GM10248 (cell line): ENCODE measurements at places on chromosomes 11 and 22.

DNA sequence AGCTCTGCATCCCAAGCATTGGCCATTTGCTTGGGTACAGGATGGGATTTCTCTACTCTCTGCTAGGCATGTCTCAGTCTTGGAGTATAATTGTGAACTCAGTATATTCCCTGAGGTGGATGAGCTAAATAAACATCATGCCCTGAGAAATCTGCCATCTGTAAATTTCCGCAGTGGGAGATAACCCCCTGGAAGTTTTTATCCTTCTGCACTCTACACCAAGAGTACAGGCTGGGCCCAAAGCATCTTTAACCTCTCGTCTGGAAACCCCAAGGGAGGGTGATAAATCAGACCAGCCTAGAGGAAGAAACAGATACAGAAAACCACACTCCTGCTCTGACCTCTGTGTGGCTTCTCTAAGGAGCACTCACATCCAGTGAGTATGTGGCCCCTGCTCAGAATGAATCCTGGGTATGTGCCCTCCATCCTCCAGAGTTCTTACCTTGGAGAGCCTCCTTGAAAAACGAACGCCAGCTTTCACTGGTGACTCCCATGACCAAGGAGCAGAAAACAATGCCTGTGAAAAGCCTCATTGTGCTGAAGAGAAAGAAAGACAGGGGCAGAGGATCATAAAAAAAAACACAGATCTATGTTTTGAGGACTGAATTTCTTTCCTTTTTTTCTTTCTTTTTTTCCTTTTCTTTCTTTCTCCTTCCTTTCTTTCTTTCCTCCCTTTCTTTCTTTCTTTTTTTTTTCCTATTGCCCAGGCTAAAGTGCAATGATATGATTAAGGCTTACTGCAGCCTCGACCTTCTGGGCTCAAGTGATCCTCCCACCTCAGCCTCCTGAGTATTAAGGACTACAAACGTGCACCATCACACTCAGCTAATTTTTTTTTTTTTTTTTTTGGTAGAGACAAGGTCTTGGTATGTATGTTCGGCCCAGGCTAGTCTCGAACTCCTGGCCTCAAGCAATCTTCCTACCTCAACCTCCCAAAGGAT lies 938 bp downstream of the SAA4 start:
- no peak for DNase-seq

GRCh38 chr11:15826826-15827225 lies 529.5 kb downstream of the SOX6 start:
- DNase-seq: peak; percentile 21

- no peak for DNase-seq
These were observed 157.1 kb downstream of the FBXO7 start for GRCh38 chr22:32631507-32632255.

DNA sequence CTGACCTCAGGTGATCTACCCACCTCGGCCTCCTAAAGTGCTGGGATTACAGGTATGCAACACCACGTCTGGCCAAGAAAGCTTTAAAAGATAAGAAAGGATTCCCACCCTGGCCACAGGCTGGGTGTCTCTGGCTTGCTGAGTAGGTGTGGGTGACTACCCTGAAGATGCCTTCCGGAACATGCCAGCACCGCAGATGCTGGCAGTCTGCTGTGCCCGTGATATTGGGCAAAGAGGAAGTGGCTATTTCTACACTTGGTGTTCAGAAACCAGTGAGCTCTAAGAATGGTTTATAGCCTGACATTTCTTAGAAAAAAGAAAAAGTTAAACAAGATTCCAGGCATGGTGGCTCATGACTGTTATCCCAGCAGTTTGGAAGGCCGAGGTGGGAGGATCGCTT lies 6.1 kb downstream of the MRPL11 start:
- no peak for DNase-seq

DNA sequence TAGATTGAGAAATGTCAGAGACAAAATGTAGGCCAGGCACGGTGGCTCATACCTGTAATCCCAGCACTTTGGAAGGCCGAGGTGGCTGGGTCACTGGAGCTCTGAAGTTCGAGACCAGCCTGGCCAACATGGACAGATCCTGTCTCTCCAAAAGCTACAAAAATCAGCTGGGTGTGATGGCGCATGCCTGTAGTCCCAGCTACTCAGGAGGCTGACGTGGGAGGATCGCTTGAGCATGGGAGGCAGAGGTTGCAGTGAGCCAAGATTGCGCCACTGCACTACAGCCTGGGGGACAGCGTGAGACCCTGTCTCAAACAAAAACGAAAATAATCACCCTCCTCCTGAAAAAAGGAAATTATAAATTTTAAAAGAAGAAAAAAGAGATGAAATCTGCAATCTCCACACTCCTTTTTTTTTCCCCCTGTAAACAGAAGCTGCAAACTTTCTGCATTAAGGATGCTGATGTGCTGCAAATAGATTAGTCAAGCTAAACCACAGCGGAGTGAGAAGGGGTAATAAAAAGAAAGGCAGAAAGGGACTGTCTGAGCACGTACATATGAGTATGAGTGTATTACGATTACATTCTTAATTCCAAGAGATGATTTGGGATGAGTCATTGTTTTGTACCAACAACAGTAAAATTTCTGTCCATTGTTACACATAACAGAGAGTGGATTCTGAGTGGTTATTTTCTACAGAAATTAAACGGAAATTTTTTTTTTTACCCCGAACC lies 87.3 kb downstream of the SIK3 start:
- no peak for DNase-seq

DNA sequence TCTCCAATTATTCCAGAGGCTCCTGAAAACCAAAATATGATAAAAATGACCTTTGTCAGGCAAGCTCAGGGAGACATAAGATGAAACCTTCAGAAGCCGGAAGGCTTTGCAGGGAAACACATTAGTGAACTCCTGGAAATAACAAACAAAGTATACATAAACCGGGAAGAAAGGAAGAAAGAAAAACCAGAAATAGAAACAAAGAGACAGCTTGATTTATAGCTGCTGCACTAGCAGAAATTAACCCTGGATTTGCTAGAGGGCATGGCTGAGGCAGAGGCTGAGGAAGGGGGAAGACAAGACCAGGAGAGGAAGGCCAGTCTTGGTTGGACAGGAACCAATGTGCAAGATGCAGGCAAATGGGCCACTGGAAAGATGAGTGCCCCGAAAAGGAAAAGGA lies 33.3 kb downstream of the SLC22A25 start:
- no peak for DNase-seq

DNA sequence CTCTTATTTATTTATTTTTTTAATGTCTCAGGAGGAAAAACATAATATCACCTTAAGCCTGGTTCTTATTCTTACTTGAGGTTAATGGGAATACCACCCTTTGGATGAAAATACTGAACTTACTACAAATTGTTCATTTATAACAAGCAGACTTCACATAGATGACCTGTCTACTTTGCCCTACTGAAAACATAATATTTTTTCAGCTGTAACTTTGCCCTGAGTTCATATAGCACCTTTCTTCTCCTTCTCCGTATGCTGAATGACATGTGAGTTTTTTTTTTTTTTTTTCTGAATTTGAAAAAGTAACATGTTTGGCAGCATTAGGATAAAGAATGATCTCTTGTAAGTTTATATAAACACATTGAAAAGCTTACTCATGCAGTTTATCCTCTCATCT lies 186.8 kb downstream of the TMEM135 start:
- DNase-seq: no peak

GRCh38 chr11:69259096-69259495 lies 34.9 kb upstream of the MYEOV start:
- no peak for DNase-seq

- peak; percentile 20 for DNase-seq
These were observed 151.7 kb downstream of the UVRAG start for GRCh38 chr11:75966537-75967287.

GRCh38 chr11:85589373-85589772 lies 37.8 kb downstream of the DLG2 start:
- DNase-seq: no peak

DNA sequence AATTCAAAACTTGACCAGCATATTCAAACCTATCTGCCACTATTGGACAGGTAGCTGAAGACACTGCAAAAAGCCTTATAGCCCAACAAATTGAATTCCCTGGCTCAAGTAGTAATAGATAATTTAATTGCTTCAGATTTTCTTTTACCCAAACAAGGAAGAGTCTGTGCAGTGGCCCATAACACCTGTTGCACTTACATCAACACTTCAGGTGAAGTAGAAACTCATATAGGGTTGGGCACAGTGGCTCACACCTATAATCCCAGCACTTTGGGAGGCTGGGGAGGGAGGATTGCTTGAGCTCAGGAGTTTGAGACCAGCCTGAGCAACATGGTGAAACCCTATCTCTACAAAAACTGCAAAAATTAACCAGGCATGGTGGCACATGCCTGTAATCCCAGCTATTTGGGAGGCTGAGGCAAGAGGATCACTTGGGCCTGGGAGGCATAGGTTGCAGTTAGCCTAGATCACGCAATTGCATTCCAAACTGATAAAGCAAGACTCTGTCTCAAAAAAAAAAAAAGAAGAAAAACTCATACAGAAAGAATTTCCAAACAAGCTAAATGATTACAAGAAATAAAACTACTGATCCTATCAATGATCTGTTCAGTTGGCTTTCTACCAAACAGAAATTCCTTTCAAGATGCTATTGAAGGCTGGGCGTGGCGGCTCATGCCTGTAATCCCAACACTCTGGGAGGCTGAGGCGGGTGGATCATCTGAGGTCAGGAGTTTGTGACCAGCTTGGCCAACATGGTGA lies 9.5 kb downstream of the FOLR3 start:
- DNase-seq: no peak

GRCh38 chr11:40187295-40187694 lies 1272.2 kb downstream of the LRRC4C start:
- no peak for DNase-seq

DNA sequence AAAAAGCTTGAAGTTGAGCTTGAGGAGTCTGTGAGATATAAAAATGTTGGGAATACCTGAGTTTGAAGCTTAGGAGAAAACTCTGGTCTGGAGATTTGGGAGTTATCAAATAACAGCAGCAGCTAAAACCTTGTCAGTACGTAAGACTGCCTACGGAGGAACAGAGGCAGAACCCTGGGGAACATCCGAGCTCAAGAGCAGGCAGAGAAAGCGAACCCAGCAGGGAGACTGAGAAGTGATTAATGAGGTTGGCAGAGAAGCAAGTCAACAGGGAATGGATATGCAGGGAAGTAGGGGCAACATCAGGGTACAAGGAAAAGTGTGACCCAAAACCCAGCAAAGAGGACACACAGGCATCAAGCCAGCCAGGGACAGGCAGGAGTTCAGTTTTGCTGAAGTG lies 12.6 kb upstream of the MTFP1 start:
- DNase-seq: no peak

GRCh38 chr11:79028225-79028624 lies 412.6 kb downstream of the TENM4 start:
- DNase-seq: no peak

GRCh38 chr11:70834277-70834940 lies 418.0 kb downstream of the SHANK2 start:
- DNase-seq: no peak

GRCh38 chr11:43282607-43283440 lies 29.0 kb upstream of the API5 start:
- DNase-seq: peak; percentile 59

- no peak for DNase-seq
These were observed 9.3 kb upstream of the ACAT1 start for GRCh38 chr11:108112057-108112456.

DNA sequence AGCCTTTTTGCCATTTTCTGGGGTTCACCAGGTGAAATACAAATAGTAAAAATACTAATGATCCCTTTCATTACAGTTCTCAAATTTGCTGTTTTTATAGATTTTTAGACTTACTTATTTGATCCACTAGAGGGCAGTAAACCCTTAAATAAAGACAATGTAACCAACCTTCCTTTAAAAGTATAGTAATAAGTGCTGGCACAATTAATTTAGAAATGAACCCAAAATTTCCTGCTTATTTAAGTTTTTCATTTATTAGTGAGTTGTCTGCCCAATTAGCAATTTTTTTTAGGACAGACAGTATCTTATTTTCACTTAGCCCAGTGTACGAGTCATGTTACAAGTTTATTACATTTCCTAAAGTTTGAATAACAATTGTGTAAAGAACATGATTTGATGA lies 4.7 kb downstream of the DDIAS start:
- no peak for DNase-seq

- no peak for DNase-seq
These were observed 6.7 kb upstream of the SLC6A5 start for GRCh38 chr11:20592741-20593140.
